ENCODE measurements at places on chromosomes 3 and 15.

DNA sequence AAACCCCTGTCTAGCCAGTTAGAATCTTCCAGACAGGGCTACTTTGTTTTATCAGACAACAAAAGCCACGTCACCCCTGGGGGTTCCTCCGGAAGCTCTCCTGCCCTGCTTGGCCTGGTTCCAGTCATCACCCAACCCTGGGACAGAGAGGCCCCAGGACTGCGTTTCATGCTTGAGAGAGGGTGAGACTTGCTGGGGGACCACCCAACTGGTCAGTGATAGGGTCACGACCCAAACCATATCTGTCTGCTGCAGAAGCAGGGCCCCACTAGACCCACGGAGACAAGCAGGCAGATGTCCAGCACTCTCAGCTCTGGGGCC lies 1.2 kb downstream of the NT5DC2 start:
- DNase-seq: peak; percentile 82

- no peak for DNase-seq
These were observed 43.9 kb downstream of the ACAN start for GRCh38 chr15:88847144-88847543.

- DNase-seq: no peak
These were observed 504.6 kb downstream of the LPP start for GRCh38 chr3:188658606-188659005.

DNA sequence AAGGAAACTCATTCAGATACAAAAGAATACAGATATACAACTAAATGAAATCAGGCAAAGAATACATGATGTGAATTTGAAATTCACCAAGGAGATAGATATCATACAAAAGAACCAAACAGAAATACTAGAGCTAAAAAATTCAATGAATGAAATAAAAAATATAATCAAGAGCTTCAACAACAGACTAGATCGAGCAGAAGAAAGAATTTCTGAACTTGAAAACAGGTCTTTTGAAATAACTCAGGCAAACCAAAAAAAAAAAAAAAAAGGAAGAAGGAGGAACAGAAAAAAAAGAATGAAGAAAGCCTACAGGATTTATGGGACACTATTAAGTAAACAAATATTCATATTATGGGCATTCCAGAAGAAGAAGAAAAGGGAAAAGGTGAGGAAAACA lies 137.8 kb downstream of the DMXL2 start:
- DNase-seq: peak; percentile 7

DNA sequence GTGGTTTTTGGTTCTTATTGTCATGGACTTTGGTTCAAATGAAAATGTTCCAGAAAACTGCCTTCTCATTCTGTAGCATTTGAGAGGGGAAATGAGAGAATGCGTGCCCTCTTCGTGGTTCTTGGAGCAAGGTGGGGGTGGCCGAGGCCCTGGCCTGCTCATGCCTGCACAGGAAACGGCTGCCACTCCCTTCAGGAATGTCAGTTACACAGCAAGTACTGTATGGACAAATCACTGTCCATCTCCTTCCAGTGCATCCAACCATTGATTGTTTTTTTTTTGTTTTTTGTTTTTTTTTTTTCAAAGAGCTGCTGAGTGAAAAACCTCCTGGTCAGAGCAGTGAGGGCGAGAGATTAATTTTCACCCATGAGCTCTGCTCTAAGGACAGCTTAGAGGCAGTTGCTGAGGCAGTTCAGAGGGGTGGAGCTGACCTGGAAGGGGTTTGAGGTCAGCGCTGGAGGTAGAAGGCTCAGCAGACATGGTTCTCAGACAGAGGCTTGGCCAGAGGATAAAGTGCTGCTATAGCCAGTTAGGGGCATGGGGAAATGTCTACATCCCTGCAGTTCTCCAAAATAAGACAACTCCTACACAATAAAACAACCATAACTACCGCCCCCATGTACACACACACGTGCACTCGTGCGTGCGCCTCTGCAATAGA lies 20.2 kb upstream of the KIF23 start:
- no peak for DNase-seq

GRCh38 chr3:178297740-178298139 lies 238.5 kb upstream of the KCNMB2 start:
- DNase-seq: no peak

DNA sequence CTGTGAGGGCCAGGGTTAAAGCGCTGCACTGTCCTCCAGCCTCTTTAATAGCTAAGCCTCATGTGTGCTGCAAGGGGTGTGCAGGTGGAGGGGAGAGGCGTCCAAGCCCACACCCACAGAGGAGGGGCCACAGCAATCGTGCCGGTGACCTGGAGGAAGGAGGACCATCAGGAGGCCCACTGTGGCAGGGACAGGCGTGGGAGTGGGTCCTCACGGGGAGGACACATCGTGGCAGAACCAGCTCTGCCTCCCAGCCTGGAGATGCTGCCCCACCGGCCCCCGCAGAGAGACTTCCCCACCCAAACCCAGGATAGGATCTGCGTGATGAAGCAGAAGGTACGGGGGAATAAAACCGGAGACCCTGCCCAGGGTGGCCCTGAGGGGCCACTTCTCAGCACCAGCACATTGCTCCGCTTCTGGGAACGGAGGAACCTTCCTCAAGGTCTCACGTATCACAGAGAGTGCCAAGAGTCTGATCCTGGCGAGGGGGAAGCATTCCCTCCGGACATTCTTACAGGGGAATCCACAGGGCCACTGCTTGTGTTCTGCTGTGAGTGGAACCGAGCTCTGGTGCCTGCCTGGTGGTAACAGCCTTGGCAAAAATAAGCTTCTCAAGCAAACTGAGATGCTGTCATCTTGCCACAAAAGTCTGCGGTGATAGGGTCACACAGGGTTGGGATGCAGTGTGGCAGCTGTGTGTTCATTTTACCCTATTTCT lies 199.8 kb downstream of the XXYLT1 start:
- DNase-seq: no peak

DNA sequence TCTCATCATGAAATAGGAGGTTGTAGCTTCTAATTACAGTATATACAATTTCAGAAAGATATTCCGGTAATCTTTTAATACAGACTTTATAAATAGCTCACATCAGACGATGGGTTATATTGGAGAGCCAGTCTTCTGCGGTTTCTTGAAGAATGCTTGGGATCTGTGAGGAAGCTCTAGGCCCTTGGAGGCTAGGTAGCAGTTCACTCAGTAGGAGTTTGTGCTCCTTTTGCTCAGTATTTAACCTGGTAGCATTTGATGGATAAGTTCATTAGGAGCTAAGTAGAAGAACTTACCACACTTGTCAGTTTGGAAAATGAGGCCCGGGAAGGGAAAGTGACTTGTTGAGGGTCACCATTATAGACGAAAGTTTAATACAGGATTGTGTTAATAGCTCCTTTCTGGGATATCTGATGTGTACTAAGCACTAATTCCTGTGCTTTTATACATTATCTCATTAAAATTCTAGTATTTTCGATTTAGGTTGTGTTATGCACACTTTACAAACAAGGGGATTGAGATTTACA lies 2.8 kb downstream of the FNDC3B start:
- no peak for DNase-seq

- DNase-seq: no peak
These were observed 42.0 kb upstream of the IP6K2 start for GRCh38 chr3:48759071-48759470.

- DNase-seq: no peak
These were observed 3.3 kb downstream of the TMEM115 start for GRCh38 chr3:50355829-50356552.

GRCh38 chr15:46808834-46809233 lies 908.5 kb upstream of the SEMA6D start:
- DNase-seq: no peak

DNA sequence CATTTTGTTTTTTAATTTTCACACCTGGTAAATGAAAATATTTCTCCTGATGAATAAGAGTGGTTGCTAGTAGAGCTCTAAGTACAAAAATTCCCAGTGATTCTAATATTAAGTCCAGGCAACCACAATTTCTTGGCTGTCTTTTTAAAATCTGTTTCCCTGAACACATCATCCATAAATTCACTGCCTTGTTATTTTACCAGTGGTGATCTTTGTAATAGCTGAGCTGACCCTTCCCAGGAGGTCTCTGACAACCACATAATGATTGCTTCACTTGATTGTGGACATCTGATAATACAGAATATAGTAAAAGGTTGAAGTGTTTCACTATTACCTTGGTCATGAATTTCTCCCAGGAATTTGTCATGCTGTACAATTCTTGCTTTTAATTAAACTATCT lies 13.9 kb upstream of the TOP2B start:
- DNase-seq: no peak

DNA sequence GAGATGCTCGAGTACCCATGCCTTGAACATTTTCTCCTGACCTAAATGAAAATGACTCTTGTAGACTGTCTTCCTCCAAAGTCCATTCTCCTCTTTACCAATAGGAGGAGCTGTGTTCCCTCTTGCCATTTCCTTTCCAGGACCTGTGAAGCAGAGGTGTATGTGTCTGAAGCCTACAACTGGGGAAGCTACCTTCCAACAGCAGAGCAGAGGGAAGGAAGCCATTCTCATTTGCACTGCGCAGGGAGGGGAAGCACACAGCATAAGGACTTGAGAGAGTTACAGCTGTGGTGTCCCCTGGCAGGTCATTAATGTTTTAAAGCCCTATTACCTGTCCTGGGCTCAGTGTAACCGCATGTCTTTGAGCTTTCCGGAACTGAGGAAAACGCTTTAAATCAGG lies 38.7 kb downstream of the HSPBAP1 start:
- DNase-seq: peak; percentile 27

GRCh38 chr3:31246293-31247062 lies 286.2 kb upstream of the STT3B start:
- no peak for DNase-seq
